ENCODE measurements at places on chromosomes 12 and 14.

DNA sequence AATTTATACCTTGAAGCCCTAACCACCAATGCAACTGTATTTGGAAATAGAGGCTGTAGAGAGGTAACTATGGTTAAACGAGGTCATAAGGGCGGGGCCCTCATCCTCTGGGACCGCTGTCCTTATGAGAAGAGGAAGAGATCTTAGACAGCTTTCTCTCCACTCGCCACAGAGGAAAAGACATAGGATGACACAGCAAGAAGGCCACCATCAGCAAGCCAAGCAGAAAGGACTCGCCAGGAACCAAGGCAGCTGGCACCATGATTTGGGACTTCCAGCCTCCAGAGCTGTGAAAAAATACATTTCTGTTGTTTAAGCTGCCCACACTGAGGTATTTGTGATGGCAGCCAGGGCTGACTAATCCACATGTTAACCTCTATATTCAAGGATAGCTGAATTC, 30.4 kb upstream of the BCAT1 start:
- DNase-seq: no peak

GRCh38 chr14:99118946-99119345, 153.1 kb downstream of the BCL11B start:
- no peak for DNase-seq

DNA sequence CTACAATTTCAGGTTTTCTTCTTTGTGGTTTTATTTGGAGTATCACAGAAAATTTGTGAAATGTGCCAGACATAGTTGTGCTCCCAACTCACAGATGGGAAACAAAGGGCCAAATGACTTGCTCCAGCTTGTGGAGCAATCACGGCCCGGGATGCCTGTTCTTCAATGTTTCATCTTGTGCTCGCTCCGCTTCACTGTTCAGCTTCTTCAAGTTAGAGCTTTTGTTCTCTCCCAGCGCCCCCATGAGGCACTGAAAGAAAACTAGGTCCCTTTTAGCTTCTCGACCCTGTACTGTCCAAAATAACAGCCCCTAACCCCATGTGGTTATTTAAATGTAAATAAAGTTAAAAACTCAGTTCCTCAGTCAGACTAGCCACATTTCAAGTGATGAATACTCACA, 187.9 kb upstream of the STXBP6 start:
- no peak for DNase-seq

- DNase-seq: no peak
Observed at GRCh38 chr12:131671871-131672270, 39.0 kb upstream of the SFSWAP start.

GRCh38 chr14:105168979-105169507, 467 bp upstream of the JAG2 start:
- DNase-seq: peak; percentile 43

- peak; percentile 67 for DNase-seq
Observed at GRCh38 chr12:47079468-47079980, at the start of the genes AMIGO2 and PCED1B. Gene AMIGO2, minus strand, starts transcription at chr12:47079959. Its CDS starts 957 bp downstream, at chr12:47079002. Gene PCED1B, plus strand, starts transcription at chr12:47079621. Its CDS starts 155,443 bp downstream, at chr12:47235064.

GRCh38 chr14:70045844-70046535, 142.8 kb downstream of the SLC8A3 start:
- DNase-seq: no peak

GRCh38 chr12:68638721-68639395, 28.2 kb downstream of the RAP1B start:
- no peak for DNase-seq

GRCh38 chr14:74905595-74906142, 17.4 kb downstream of the RPS6KL1 start:
- DNase-seq: peak; percentile 67

GRCh38 chr12:76871742-76872141, 7.1 kb downstream of the CSRP2 start:
- DNase-seq: no peak

- DNase-seq: no peak
Observed at GRCh38 chr14:75723716-75724115, 62.7 kb downstream of the TTLL5 start.

- DNase-seq: no peak
Observed at GRCh38 chr14:89330236-89331002, 86.6 kb downstream of the FOXN3 start.

DNA sequence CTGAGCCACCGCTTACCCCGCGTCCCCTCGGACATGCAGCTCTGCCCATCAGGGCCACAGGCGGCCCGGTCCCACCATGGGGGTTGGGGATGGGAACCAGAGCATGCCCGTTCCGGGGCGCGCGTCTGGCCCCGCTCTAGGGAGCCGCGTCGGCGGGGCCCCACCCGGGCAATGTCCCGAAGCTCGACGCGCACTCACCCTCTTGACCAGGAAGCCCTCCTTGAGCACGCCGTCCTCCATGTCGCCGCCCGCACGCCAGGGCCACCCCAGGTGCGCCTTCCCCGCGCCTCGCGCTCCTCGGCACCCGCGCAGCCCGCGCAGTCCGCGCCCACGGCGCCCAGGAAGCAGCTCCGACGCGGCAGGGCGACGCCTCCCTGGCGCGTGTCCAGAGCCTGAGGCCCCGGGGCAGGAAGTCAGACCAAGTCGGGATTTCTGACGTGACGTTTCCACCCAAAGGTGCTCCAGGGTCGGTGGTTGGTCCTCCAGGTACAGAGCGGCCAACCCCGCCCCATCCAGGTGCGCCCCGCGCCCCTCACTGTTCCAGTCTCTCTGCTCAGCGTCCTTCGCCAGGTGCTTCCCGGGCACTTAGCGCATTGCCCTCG, at the start of gene PLEK2:
PLEK2 (minus strand) TSS at position 346 of the 602 bp plus-strand sequence; CDS start at position 240, 106 bp downstream.
- peak; percentile 60 for DNase-seq

GRCh38 chr14:98070536-98070935, 1201.5 kb downstream of the BCL11B start:
- DNase-seq: no peak

- DNase-seq: no peak
Observed at GRCh38 chr12:38157933-38158401, 158.6 kb upstream of the ALG10B start.

DNA sequence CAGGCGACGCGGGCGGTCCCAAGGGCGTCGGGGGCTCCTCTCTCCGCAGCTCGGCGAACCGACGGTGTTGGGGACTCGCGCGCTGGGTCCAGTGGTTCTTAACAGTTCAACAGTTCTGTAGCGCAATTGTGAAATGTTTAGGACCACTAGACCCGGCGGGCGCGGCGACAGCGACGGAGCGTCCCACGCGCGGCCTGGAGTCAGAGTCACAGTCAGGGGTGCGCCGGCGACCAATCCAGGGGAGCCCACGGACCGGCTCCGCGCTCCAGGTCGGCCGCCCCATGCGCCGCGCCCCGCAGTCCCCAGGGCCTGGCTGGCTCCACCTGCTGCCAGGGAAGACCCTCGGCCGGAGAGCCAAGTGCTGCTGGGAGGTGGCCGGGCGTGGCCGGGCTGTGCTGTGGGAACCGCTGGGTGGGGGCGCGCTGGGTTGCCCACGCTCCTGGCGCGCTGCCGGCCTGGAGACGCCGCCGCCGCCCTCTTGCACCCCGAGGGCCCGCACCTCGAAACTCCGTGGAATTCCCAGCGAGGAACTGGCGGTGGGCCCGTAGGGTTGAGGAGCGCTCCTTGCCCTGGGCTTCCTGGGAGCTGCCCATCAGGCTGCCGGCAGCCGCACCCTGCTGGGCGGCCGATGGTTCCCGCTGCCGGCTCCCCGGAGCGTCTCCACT, 20.9 kb upstream of the KIF26A start:
- DNase-seq: no peak

DNA sequence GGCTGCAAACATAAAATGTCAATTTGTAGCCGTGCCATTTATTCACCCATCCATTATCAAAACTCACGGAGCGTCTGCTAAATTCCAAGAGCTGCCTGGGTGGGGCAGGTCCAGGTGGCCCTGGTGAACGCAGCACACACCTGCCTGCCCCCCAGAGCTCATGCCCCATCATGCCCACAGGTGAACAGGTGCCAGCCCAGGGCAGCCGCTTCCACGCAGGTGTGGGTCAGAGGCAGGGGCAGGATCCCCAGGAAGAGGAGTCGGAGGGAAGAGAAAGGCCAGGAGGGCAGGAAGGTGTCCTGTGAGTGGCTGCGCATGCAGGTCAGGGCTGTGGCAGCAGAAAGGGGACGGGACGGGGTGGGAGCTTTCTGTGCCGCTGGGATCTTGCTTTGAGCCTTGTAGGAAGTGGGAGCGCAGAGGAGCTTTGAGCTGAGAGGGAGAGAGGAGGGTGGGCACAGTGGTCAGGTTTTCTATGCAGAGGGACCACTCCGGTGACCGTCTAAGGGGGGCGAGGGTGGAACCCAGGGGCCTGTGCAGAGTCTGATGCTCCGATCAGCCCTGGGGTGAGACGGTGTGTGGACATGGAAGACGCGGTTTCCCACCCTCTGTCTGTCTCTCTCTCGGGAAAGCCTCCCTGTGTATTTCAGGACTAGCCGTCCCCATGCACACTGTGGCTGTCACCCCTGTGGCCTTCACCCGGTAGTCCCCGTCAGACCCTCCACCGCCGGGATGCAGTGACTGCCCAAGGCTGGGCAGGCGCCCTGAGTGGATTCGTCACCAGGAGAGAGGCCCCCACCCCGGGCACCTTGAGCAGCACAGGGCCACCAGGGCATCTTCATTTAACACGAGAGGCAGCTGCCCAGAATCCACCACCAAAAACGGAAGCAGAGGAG, 26.7 kb downstream of the GALNT9 start:
- no peak for DNase-seq

GRCh38 chr14:75229661-75230139, 48.9 kb upstream of the FOS start:
- no peak for DNase-seq

DNA sequence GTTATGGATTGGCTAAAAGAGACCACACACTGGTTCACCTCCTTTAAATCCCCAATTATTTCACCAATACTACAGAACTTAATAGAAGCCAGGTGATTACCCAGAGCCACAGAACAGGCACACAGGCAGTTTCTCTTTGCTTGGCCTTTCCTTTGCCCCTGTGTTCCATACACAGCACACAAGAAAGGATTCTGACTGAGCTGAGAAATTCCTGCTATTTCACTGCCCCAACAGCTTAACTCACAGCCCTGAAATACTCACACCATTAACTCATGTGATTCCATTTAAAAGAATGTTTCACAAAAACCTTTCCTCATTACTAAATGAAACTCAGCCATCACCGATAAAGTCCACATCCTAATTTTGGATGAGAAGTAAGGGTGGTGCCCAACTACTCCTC, 133.6 kb downstream of the MED13L start:
- no peak for DNase-seq

- DNase-seq: peak; percentile 26
Observed at GRCh38 chr14:63388766-63389431, 70.2 kb upstream of the GPHB5 start.

GRCh38 chr12:110270125-110270962, 10.7 kb upstream of the ATP2A2 start:
- DNase-seq: no peak

GRCh38 chr12:89817501-89818226, 109.0 kb upstream of the ATP2B1 start:
- DNase-seq: no peak

GRCh38 chr12:112577473-112578329, 159.0 kb downstream of the PTPN11 start:
- no peak for DNase-seq

DNA sequence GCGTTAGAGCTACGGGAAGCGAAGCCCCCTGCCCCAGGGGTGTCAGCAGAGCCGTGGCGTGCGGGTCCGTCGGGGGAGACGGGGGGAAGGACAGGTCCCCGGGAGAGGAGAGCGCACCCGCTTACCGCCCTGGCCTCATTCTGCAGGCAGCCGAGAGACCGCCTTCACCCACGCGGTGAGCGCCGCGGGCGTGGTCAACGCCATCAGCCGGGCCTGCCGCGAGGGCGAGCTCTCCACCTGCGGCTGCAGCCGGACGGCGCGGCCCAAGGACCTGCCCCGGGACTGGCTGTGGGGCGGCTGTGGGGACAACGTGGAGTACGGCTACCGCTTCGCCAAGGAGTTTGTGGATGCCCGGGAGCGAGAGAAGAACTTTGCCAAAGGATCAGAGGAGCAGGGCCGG, 10.5 kb downstream of the WNT5B start:
- DNase-seq: no peak

DNA sequence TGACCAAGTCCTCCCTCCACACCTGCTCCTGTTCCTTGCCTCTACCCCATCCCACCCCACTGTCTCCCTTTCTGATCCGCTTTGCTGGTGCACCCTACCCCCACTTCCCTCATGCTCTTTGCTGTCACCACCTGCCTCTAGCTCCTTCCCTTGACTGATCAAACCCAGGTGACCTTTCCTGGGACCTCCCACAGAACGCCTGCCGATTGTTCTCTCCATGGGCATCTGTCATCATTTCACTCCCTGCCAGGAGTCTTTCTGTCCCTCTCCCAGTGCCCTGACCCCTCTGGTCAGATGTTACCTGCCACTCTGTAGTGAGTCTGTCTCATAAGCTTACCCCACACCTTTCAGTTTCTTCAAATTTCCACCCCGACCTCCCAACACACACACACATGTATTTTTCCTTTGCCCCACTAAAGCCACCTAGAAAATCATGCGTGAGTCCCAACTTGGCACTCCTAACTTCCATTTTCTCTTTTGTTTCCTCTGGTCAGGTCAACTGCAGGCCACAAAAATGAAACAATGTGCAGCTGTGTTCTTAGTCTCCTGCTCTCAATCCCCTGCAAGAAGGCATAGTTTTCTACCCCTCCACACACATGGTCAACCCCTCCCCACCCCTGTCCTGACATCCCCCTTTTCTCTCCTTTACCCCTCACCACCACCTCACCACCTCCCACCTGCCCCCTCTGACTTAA, 229.8 kb downstream of the DPF3 start:
- DNase-seq: no peak

- DNase-seq: no peak
Observed at GRCh38 chr14:59492384-59492783, 8.1 kb downstream of the JKAMP start.

DNA sequence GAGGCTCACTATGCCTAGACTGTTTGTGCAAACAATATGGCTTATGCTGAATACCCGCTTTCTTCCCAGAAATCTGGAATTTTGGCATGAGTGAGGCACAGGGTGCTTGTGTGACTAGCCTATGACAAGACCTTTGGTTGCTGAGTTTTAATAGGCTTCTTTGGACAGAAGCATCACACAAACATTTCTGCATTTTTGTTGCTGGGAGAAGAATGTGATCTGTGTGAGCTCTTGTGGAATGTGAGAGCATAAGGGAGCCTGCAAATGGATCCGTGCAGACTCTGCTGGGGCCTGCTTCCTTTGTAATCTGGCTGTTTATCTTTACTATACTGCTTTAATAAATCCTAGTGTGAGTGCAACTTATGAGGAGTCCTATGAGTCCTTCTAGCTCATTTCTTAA, 83.0 kb upstream of the ZDHHC17 start:
- DNase-seq: no peak

GRCh38 chr14:71232506-71232905, 325.2 kb downstream of the PCNX1 start:
- no peak for DNase-seq

DNA sequence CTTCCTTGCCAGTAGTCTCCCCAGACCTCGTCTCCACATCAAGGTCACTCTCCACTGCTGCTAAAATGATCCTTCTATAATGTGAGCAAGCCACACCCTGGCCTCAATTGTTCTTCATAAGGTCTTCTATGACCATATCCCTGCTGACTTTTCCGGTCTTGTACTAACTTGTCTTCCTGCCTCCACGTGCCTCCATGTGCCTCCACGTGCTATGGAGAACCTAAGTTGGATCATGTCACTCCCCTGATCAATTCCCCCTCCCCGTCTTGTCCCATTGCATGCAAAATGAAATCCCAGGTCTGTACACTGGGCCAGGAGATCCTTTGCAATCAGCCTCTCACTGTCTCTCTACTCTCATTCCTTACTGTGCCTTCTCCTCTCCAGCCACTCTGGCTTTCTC, 110.6 kb downstream of the TTC8 start:
- no peak for DNase-seq

All from CD4-positive, alpha-beta T cell treated with Interferon alpha-2 for 1 hour (primary cell).